Fibroblast of skin of left biceps (primary cell): ENCODE measurements at places on chromosomes 11 and 22.
A peak's percentile ranks its signal among the peaks of the same experiment; 100 is the strongest.

DNA sequence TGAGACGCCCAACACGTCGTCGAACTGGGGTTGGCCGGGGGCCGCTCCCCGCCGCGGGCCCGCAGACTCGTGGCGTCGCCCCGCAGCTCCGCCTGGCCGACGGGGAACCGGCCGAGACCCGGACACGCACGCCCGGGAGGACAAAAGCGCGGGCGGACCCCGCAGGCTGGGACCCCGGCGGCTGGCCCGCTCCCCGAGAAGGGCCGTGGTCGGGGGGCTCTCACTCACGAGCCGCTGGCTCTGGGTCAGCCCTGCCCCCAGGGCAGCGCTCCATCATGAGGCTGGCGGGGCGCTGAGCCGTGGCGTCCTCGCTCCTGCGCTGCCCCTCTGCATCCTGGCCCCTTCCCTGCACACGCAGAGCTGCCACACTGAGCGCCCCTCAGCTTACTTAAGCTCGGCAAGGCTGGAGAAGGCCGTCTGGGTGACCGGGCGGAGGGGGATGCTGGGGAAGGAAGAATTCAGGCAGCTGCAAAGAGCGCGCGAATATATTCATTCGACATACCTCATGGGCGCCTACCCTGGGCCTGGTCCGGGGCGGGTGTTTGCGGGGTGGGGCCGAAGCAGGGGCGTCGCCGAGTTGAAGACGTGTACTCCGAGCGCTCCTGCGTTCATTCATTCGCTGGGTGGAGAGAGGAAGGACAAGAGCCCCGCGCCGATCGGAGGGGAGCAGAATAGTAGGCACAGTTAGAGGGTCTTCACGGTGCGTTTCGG lies 579 bp upstream of the CYB5R2 start:
- DNase-seq, result no peak

GRCh38 chr11:41988951-41989572 lies 529.6 kb upstream of the LRRC4C start:
- no peak for DNase-seq

DNA sequence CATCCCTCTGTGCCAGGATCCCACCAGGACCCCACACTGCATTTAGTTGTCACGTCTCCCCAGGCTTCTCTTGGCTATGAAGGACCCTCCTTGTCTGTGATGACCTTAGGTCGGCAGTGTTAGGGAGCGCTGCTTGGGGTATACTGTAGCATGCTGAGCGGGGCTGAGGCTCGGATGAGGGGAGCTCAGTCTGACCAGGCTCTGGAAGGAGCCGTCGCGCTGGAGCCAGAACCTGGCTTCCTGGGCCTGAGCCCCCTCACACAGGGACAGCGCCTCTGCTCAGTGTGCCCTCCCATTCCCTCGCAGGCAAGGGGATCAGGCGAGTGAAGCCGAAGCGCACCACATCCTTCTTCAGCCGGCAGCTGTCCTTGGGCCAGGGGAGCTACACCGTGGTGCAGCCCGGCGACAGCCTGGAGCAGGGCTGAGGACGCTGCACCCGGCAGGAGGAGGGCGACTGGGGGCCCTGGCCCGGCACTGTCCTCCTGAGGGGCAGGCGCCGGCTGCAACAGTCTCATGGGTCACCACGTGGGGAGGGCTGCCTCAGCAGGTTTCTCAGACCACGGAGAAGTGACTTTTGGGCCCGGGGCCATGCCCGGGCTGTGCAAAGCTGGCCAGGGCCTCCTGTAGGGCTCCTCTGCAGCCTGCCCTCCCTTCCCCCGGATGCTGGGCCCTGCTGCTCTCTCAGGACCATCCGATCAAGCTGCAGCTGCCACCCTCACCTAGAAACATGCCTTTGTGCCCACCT lies 11.5 kb upstream of the NEAT1 start:
- no peak for DNase-seq

GRCh38 chr22:37994049-37994448 lies 9.7 kb upstream of the SOX10 start:
- DNase-seq, result no peak

GRCh38 chr11:119684361-119685110 lies 44.5 kb downstream of the NECTIN1 start:
- no peak for DNase-seq

- DNase-seq, result no peak
Measured at GRCh38 chr11:17516551-17517150, 27.6 kb downstream of the USH1C start.

GRCh38 chr11:3808861-3809623 lies 682 bp downstream of the PGAP2 start:
- no peak for DNase-seq

GRCh38 chr22:43228330-43228729 lies 41.4 kb upstream of the TTLL12 start:
- no peak for DNase-seq

DNA sequence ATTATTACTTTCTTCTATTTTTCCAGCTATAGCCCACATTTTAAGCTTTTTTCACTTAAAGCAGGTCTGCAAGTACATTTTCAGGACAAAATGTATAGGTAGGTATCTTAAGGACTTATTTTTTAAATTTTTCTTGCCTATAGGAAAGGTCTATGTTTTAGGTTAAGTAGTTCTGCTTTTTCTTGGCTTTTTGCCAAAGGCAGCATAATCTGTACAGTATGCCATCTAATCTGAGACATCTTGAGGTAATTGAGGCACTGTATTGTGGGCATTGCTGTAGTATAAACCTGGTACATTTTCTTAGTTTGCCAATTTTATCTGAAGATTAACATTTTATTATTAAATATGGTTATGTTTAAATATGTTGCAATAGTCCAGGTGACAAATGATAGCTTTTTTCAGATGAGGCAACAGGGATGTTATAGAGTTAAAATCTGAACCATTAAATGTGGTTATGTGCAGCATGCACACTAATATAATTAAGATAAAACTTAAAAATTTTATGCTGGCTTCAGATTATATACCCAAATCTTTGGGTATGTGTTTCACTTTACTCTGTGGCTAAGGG lies 42.9 kb downstream of the QSER1 start:
- DNase-seq, result no peak

GRCh38 chr11:116101902-116102301 lies 597.7 kb upstream of the CADM1 start:
- DNase-seq, result no peak

- DNase-seq, result no peak
Measured at GRCh38 chr11:41284354-41284753, 175.1 kb downstream of the LRRC4C start.

- peak; percentile 64 for DNase-seq
Measured at GRCh38 chr22:40040927-40041326, 46.2 kb downstream of the FAM83F start.

DNA sequence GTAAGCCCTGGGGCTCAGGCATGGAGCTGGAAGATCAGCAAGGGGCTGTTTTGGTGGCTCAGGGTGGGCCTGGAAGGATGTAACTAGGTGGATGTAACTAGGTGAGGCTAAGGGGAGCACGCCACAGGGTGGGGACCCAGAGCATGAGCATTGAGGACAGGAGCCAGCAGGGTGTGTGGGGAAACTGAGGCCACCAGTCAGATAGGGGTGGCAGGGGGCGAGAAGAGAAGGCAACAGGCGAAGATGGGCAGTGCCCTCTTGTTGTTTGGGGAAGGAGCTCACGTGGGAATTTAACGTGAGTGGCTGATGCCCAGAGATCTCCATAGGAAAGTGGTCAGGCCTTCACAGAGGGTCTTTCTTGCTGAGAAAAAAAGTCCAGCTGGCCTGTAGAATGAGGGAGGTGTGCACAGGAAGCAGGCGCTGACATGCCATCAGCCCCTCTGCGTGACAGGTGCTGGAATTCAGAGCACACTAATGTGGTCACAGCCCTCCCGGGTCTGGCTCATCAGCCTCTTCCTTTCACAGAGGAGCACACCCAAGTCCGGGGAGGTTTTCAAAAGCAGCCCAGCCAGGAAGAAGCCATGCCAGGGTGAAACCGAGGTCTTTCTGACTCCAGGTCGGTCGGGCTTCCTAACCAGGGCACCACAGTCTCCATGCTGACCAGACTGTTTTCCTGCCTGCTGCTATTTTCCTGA lies 54.6 kb upstream of the PAX6 start:
- no peak for DNase-seq

- no peak for DNase-seq
Measured at GRCh38 chr11:130404727-130405126, 23.7 kb downstream of the ADAMTS8 start.
